ENCODE measurements at places on chromosomes 7 and 10. TPM values are rescaled to one million over a fixed set of nuclear protein-coding genes. Genes with fewer than 3 reads are reported as not detected.

- DNase-seq, result peak; percentile 78
Observed at GRCh38 chr7:2802504-2803341, 41.4 kb downstream of the GNA12 start.

- DNase-seq, result no peak
Observed at GRCh38 chr7:28112467-28112866, 68.1 kb downstream of the JAZF1 start.

DNA sequence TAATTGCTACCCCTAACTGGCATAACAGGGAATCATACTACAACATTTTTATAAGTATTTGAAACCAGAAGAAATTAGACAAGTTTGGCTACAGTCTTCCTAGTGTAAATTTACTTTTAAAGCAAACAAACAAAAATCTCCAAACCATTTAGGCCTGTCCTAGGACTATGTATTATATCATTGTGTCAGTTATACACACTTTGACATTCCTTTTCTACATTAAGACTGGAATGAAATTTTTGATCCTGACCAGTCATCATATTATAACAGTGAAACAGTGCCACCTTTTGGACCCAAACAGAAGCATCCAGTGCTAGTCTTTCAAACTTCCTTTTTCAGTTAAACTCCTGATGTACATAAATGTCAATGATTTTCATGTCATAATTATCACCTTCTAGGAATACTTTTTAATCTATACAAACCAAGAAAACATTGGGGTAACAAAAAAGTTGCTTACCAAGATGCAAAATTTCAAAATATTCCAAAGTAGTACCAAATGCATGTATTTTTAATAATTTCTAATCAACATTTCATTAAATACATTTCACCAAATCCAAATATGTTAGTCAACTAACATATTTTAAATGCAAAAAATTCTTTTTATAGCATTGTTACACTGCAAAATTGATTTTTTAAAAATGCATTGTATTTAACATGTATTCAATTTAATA, 75.7 kb downstream of the IMMP2L start:
- peak; percentile 14 for DNase-seq

TECPR1 gene
- 15.1 TPM for polyA plus RNA-seq

GRCh38 chr7:55280031-55280454, 85.1 kb upstream of the LANCL2 start:
- peak; percentile 57 for DNase-seq

- DNase-seq, result no peak
Observed at GRCh38 chr7:45446195-45446944, 127.8 kb upstream of the ADCY1 start.
